ENCODE measurements at places on chromosomes 7 and 10. TPM values are rescaled to one million over a fixed set of nuclear protein-coding genes. Genes with fewer than 3 reads are reported as not detected.

DNA sequence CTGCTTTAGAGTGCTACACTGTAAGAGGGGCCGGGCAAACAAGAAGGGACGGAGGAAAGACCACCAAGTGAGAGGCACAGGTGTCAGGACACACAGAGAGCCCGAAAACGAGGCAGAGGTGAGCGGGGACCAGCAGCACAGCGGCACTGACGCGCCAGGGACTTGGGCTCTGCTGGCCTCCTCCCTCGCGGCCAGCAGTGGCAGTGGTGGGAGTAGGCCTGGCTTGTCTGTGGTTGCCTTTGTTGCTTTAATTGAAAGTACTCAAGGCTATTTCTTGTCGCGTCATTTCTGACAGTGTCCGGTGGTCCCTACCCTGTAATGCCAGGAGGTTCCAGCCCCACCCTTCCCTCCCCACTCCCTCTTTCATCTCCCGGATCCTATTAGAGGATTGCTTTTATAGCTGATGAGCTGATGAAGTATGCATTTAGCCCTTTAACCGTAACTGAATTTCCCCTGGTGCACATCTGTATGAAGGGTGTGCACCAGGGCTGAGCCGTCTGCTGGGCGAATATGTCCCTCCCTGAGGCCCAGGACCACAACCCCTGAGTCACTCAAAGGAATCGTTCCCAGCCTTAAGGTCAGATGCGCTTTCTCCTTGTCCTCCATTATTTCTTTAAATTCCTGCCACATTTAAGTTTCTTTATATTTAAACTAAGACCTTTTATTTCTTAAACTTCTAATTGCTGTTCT lies 39.5 kb upstream of the FAM20C start:
- no peak for DNase-seq

The WDR86 gene
- not detected for polyA plus RNA-seq

The NRCAM gene
- 5.6 TPM for polyA plus RNA-seq

The ZNF789 gene
- polyA plus RNA-seq = 4.5 TPM

DNA sequence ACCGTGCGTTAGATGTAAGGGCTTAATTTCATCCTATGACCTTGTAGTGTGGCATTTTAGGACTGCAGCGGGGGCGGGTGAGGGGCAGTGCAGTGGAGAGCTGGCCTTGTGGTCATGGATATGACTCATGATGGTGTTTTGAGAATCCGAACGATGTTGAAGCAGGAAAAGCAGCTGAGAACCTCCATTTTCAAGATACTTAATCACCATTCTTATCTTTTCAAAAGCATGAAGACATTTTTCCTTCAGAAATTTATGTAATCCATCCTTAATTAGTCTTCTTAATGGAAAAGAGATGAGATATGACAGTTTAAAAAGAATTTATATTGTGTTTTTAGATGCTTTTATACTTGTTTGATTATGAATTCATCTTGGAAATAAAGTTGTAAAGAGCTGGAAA lies 9.6 kb downstream of the ATP5F1C start:
- DNase-seq = peak; percentile 93

- no peak for DNase-seq
Observed at GRCh38 chr10:133143546-133143945, 16.5 kb upstream of the KNDC1 start.

Data from GM23248 (cell line).